ENCODE measurements at places on chromosomes 6 and 20. TPM values are rescaled to one million over a fixed set of nuclear protein-coding genes. Genes with fewer than 3 reads are reported as not detected.
A peak's percentile ranks its signal among the peaks of the same experiment; 100 is the strongest.

Gene RBBP8NL
- total RNA-seq: not detected

DNA sequence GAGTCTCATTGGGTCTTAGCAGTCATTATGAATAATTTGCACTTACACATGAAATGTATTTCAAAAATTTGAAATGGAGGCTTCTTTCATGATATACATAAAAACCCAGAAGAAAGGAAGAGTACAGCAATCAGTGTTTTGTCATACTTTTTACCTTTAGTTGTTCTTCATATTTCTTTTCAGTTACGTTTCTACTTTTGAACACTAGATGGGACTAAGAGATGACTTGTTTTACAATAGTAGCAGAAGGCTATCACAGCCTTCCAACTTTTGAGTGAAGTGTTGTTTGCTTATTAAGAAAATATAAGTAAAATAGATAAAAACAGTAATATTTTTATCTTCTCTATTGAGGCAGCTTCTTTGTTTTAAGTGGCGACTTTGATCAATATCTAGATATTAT lies 58.1 kb downstream of the L3MBTL3 start:
- DNase-seq: no peak

Gene MCM3
- total RNA-seq: 123 TPM

- DNase-seq: no peak
These were observed 32.0 kb downstream of the POM121L2 start for GRCh38 chr6:27280064-27280539.

Gene TMEM14C
- total RNA-seq: 61.8 TPM

- DNase-seq: no peak
These were observed 20.1 kb downstream of the MRPS18A start for GRCh38 chr6:43667245-43668150.

Gene PHACTR3
- total RNA-seq: not detected

DNA sequence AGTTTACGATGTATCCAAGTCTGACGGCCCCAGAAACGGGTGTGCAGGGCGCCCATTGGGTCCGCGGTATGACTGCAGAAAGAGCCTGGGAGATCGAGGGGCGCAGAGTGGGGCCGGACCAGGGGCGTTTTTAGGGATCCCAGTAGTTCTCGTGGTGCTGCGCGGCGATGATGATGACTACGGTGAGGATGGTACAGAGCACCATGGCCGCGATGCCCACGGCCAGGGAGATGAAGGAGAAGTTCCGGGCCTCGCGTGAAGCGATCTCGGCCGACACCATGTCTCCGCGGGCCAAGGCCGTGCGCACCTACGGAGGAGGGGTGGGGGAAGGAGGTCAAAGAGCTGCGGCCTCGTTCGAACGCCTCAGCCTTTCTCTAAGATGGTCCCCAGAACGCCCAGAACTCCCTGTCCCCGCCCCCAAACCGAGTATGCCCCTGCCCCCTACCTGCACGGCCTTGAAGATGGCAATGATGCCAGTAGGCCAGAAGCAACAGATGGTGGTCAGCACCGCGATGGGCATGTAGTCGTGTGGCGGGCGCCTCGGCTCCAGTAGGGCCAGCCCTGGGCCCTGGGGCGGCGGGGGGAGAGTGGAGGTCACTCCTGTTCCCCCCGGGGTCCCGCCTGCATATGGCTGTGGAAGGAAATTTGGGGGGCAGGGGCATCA lies 2.5 kb downstream of the PRRT1 start:
- DNase-seq: no peak

GRCh38 chr6:154399097-154399496 lies 42.5 kb upstream of the IPCEF1 start:
- DNase-seq: peak; percentile 73

Gene POLR1C
- total RNA-seq: 47.5 TPM

DNA sequence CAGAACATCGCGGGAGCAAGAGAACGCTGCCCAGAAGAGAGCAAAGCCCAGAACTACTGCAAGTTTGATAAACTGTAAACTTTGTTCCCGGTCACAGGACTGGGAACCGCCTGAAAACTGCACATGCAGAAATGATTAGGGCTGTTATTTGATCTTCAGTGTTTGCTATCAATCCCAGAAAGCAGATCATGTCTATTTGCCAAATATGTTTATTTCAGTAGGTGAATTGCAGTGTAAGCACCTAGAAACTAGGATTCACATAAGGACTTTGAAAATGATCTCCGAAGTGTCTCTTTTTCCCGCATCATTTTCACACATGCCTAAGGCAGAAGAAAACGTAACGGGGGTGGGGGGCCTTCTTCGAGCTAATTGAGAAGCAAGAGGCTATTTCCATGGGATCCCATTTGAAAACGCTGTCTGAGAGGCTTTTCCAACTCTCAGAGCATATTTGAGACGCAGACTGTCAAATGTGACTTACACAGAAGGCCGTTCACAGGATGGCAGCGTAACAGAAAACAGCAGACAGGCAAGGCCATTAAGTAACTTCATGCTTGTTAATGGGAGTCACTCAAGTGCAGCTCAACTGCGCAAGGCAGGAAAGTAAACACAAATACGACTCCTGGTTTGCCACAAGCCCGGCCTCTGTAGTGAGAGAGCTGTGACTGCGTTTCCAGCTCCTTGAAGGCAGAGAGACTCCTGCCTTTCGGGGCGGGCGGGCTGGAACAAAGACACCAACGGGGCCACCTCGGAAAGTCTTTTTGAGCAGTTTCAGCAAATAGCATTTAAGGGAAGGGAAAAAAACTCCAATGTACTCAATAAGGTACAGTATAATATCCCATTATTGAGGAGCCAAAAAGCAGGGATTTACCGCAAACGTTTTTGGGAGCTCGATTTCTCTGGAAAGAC lies 144.7 kb upstream of the ZNF217 start:
- DNase-seq: no peak

Gene LRFN2
- total RNA-seq: not detected

GRCh38 chr20:17936286-17936760 lies 32.3 kb downstream of the SNX5 start:
- no peak for DNase-seq

Gene PGC
- total RNA-seq: not detected

DNA sequence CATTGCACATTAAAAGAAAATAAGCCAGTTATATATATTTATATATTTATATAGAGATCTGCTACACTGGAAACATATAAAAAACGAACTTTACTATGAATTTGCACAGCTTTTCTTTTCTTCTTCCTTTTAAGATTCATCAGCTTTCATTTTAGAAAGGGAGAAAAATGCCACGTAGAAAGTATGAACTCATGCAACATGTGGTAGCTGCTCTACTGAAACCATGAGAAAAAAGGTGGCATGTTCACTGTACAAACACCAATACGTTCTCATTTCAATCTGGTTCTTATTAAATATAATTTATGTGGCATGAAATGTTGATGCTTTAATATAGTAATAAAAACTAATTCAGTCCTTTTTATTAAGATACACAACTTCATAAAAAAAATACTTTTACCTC lies 68.8 kb upstream of the THEMIS start:
- DNase-seq: no peak

GRCh38 chr6:146026873-146027272 lies 2.0 kb upstream of the GRM1 start:
- no peak for DNase-seq

Gene DNAH8
- total RNA-seq: 0.04 TPM

Gene LSM2
- 55.3 TPM for total RNA-seq

GRCh38 chr6:3902871-3903648 lies 53.9 kb downstream of the FAM50B start:
- DNase-seq: no peak

GRCh38 chr6:57303931-57304681 lies 13.3 kb upstream of the PRIM2 start:
- DNase-seq: no peak

DNA sequence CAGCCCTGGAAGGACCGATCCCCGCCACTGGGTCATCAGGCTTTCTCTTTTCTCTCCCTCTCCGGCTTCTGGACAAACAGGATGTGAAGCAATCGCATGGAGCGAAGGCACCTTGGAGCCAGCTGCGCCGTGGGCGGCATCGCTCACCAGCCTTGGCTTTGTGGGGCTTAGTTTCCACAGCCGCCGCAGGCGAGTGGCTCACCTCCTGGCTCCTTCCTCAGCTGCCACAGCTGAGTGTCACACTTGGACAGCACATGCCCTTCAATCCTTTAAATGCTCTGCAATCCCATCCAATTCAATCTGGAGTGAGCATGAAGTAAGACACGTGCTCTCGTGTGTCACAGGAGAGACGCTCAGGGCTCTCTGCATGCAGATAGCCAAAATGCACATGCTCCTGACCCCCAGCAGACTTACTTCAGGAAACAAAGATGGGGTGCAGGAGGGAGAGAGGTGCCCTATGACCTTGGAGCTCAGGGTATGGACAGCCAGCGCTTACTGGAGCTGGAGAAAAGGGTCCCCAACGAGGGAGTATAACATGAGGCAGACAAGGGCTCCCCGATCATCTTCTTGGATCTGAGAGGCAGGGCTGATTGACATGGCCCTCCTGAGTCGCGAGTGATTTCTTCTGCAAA lies 70.9 kb downstream of the BMP7 start:
- DNase-seq: no peak

- DNase-seq: no peak
These were observed 18.1 kb upstream of the ZSCAN9 start for GRCh38 chr6:28206928-28207509.

Gene COL11A2
- 0.11 TPM for total RNA-seq

- no peak for DNase-seq
These were observed 154.1 kb downstream of the CD24 start for GRCh38 chr6:106820412-106820852.

GRCh38 chr20:43220612-43221011 lies 30.9 kb upstream of the PTPRT start:
- DNase-seq: peak; percentile 1

GRCh38 chr20:311609-312008 lies 13.7 kb upstream of the SOX12 start:
- no peak for DNase-seq

- no peak for DNase-seq
These were observed 47.8 kb downstream of the SHLD1 start for GRCh38 chr20:5797843-5798462.

DNA sequence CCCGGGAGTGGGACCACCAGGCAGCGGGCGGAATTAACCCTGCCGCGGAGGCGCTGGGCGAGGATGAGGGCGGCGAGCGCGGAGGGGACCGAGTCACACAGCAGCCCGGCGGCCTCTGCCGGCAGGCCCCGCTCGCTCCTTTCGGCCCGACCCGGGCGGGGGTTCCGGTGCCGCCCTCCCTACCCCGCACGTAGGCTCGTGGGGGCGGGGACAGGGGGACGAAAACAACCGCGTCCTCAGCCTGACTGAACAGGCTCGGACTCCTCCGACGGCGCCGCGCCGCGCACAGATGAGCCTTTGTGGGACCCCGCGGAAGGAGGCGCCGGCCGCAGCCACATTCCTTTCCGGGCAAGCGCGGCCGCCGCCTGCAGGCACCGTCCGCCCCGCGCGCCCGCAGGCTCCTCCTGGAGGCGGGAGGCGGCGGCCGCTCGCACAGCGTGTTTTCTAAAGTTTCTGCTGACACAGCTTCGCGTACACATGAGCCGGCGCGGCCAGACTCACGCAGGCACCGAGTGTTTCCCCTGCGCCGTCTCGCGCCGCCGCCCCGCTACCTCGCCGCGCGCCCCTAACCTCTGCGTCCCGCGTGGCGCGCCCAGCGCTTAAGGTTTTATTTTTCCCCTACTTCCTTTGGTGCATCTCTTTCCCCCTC lies 244.3 kb downstream of the ARID1B start:
- peak; percentile 43 for DNase-seq

- no peak for DNase-seq
These were observed 92.9 kb upstream of the NRSN1 start for GRCh38 chr6:24032896-24033688.

Gene SLX4IP
- total RNA-seq: 2.8 TPM

DNA sequence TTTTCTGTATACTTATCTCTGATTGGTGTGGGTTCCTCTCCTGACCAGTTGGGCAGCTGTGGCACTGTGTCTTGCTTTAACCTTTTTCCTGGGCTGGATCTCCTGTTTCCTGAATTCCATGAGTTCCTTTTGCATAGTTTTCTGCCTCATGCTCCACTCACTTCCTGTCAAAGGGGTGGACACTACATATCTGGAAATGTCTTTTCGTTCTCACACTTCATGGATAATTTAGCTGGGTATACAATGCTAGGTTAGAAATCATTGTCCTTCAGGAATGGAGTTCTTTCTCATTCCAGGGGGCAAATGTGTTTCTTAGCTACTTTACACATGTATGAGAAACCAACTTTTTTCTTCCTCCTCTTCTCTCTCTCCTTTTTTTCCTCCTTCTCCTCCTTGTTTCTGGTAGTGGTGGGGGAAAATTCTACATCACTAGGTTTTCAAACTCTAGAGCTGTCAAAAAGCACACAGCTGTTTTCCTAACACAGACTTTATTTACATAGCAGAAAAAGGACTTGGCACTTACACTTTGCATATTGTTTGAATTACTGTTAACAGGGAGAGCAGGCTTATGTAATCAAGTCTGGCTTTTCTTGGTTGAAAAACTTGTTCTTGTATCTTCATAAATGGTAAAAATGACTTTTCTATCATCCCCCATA lies 9.0 kb upstream of the DDX27 start:
- no peak for DNase-seq

DNA sequence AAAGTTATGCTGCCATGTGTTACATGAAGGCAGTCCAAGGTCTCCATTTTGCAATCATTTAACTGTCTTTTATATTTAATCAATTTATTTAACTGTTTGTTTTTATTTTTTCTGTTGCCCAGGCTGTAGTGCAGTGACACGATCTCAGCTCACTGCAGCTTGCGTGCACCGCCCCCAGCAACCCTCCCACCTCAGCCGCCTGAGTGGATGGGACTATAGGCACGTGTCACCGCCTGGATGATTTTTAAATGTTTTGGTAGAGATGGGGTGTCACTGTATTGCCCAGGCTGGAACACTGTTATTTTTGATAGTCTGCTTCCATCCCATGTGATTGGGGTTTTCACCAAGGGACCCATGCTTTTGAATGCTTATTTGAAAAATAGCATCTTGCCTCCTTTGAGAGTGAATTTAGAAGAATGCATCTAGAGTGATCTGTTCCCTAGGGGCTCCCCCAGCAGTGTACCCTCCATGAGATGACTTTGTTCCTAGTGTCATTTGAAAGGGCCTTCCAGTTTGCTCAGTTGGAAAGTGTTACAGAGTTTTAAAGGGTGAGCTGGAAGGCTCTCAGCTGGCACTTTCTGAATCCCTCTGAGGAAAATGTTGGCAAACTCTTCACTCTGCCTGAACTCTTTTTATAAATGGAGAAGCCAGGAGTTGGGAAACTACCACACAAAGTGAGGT lies 143.4 kb downstream of the JARID2 start:
- no peak for DNase-seq

GRCh38 chr20:19566226-19566945 lies 191.7 kb upstream of the RIN2 start:
- no peak for DNase-seq

DNA sequence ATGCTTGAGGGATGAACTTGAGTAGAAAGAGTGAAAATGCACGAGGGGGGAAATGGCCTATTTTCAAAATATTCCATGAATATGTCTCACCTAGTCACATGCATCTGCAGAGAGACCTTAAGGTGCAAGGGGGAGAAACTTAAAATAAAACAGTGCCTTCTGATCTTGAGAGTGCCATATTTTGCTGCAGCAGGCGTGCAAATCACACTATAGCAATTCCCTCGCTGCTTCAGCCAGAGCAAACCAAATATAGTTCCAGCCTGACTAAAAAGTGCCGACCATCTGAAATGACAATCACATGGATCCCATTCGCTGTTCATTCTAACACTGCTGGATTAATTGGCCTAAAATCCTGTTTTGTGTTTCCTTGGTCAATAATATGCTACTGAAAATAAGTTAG lies 26.3 kb downstream of the KIAA0319 start:
- DNase-seq: no peak

Gene ULBP1
- 0.11 TPM for total RNA-seq

GRCh38 chr6:38378801-38379200 lies 260.9 kb downstream of the BTBD9 start:
- DNase-seq: no peak

Gene FAM209B
- total RNA-seq: not detected

- no peak for DNase-seq
These were observed 167.0 kb downstream of the AIG1 start for GRCh38 chr6:143227675-143228074.
